ENCODE measurements at places on chromosomes 11 and 22. TPM values are rescaled to one million over a fixed set of nuclear protein-coding genes. Genes with fewer than 3 reads are reported as not detected.
A peak's percentile ranks its signal among the peaks of the same experiment; 100 is the strongest.

GRCh38 chr11:133204158-133204557, 328.1 kb downstream of the OPCML start:
- no peak for DNase-seq
- no peak overlapping the region for H3K27ac ChIP-seq
- H3K36me3 ChIP-seq: no peaks in the 10 kb centered on the region
- no peaks in the 10 kb centered on the region for H3K27me3 ChIP-seq
- no peak overlapping the region for H3K4me3 ChIP-seq

GRCh38 chr22:42964994-42965699, 49.8 kb downstream of the PACSIN2 start:
- no peak for DNase-seq
- H3K27ac ChIP-seq: no peak overlapping the region
- H3K36me3 ChIP-seq: no peaks in the 10 kb centered on the region
- no peaks in the 10 kb centered on the region for H3K27me3 ChIP-seq
- H3K4me1 ChIP-seq: peaks cover 30% of the 10 kb centered on the region

GRCh38 chr11:2825261-2825888, 60.2 kb downstream of the CDKN1C start:
- peaks cover 36% of the 10 kb centered on the region for H3K4me1 ChIP-seq
- H3K36me3 ChIP-seq: no peaks in the 10 kb centered on the region
- no peak overlapping the region for H3K4me3 ChIP-seq
- H3K27me3 ChIP-seq: no peaks in the 10 kb centered on the region
- DNase-seq: peak; percentile 84
- H3K27ac ChIP-seq: no peak overlapping the region

DNA sequence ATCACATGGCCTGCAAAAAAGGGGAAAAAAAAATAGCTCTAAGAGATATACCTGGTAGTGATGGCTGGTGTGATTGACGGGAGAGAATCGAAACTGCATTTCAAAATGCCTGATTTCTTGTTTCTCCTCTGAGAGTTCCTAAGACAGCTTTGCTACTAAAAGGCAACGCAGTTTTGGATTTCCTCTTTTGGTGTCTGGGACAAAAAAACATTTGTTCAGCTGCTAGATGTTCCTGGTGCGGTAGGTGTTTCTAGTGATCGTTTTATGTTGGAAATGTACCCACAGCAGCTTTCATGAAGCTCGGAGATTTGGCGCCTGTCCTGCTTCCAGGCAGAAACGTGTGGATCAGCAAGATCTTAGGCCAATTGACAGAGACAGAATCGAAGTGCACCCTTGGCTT, 18.1 kb downstream of the P2RX3 start:
- no peak overlapping the region for H3K27ac ChIP-seq
- H3K27me3 ChIP-seq: no peaks in the 10 kb centered on the region
- DNase-seq: no peak
- H3K4me1 ChIP-seq: no peaks in the 10 kb centered on the region
- H3K36me3 ChIP-seq: no peaks in the 10 kb centered on the region
- no peak overlapping the region for H3K4me3 ChIP-seq

DNA sequence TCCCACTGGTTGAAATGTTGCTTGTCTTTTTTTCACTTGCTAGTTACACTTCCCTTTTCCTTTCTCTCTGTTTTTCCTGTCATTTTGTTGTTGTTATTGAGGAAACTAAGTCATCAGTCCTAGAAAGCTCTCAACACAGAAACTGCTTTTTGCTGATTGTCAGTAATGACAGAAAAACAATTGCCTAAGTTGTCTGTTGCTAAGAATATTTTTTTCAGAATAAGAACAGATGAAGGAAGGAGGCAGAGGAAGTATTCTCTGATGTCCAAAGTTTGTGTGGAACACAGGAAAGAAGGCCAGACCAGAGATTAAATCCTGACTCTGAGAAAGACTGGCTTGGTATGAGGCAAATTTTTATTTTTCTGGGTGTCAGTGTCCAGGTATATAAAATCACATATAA, 163.3 kb downstream of the CASP12 start:
- H3K4me1 ChIP-seq: no peaks in the 10 kb centered on the region
- H3K36me3 ChIP-seq: no peaks in the 10 kb centered on the region
- DNase-seq: no peak
- no peak overlapping the region for H3K4me3 ChIP-seq

DNA sequence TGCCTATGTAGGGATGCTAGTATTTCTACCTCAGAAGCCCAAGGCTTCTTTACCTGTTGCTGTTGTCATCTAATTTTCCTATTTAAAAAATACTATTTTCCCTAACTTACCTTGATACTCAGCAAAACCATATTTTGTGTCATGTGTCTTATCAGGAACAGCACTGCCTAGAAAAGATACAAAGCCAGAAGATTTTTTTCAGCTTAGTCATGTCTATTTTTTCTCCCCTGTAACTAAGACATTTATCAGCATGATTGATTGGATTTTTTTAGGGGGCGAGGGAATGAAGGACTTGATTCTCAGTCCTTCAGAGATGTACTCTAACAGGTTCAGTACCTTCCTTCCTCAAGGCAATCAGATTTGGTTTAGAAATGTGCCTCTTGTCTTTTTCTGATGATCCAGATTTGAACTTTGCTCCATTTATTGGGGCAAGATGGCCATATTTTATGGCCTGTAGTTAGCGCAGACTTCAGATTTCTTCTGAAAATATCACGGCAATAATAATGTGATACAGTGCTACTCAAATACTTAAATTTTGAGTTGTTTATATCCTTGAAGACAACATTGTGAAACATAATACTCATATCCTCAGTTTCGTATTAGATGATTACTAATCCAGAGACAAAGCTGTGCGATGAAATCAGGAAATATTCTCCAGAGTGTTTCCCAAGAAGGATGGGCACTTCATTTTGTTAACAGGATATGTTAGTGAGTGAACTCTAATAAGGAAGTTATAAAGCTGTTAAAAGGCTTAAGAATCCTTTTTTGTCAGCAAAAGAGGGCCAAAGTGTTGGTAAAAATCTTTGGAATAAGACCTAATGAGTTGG, 3.8 kb upstream of the PIK3IP1 start:
- H3K27me3 ChIP-seq: no peaks in the 10 kb centered on the region
- H3K4me1 ChIP-seq: peaks cover 42% of the 10 kb centered on the region
- peak overlapping the region; percentile 9 for H3K4me3 ChIP-seq
- no peak for DNase-seq

GRCh38 chr11:6353367-6353987, 33.2 kb upstream of the CAVIN3 start:
- H3K4me1 ChIP-seq: no peaks in the 10 kb centered on the region
- DNase-seq: peak; percentile 36
- no peaks in the 10 kb centered on the region for H3K27me3 ChIP-seq
- H3K36me3 ChIP-seq: no peaks in the 10 kb centered on the region

- H3K27me3 ChIP-seq: no peaks in the 10 kb centered on the region
- peaks cover 44% of the 10 kb centered on the region for H3K4me1 ChIP-seq
- peak overlapping the region; percentile 96 for H3K27ac ChIP-seq
- H3K36me3 ChIP-seq: peaks cover 68% of the 10 kb centered on the region
- no peak overlapping the region for H3K4me3 ChIP-seq
These were observed 62.4 kb downstream of the MYH9 start for GRCh38 chr22:36325154-36326031.

- H3K4me3 ChIP-seq: no peak overlapping the region
- H3K4me1 ChIP-seq: no peaks in the 10 kb centered on the region
- H3K27me3 ChIP-seq: no peaks in the 10 kb centered on the region
- H3K36me3 ChIP-seq: no peaks in the 10 kb centered on the region
These were observed 2.7 kb upstream of the TMPRSS6 start for GRCh38 chr22:37112084-37112728.

DNA sequence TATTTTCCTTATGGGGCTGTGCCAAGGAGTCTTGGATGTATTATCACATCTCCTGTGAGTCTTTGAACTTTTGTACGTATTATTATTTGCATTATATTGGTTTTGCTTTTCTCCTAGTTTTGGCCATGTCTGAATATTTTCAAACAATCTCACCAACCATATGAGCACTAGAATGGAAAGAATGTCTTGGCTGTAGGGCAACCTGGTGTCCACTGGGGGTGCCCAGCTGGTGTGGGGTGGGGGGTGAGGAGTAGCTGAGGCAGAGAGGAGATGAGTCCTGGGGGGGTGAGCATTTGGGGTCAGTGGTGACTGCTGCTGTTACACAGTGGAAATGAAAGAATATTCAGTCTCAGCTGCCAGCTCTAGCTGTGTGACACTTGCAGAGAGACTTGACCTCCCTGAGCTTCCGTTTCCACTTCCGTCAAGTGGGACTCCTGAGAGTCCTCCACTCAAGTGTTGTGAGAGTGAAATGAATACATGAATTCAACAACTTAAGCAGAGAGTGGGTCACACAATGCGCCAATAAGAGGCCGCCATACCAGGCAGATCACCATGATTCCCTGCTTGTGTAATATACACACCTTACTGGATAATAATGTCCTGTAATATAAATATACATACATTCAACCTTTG, 12.7 kb upstream of the PVALB start:
- no peaks in the 10 kb centered on the region for H3K4me1 ChIP-seq
- no peak overlapping the region for H3K4me3 ChIP-seq

GRCh38 chr22:26463688-26464087, 19.9 kb downstream of the HPS4 start:
- H3K4me3 ChIP-seq: no peak overlapping the region
- no peak for DNase-seq
- peaks cover 6% of the 10 kb centered on the region for H3K4me1 ChIP-seq
- no peaks in the 10 kb centered on the region for H3K36me3 ChIP-seq
- H3K27ac ChIP-seq: peak overlapping the region; percentile 3

DNA sequence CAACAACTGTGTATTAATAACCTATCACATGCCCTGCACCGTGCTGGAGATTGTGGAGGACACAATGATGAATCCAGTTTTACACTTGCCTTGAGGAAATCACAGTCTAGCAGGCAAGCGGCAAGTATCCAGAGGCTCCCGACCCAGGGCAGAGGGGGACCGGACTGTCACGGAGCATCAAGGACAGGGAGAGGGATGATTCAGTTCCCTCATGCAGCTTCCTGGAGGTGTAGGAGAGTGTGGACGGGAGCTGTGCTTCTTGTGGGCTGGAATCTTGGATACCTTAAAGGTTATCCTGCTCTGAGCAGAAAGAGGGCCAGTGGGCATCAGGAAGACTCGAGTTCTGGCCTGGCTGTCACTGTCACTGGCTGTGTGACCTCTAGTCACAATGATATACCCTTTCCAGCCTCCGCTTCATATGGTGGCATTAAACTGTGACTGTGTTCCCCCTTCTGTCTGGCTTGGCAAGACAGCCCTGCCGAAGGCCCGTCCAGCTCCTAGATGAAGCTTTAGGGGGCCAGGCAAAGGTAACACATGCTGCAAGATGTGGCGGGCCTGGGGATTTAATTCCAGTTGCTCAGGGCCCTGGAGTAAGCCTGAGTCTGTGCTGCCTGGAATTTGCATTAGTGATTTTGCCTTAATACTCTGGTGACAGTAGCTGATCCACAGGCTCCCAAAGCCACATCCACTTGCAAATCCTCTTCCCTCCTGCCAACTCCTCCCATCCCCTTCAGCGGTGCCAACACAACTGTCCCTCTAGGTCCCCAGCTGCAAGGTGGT, 162.8 kb downstream of the DSCAML1 start:
- H3K4me1 ChIP-seq: no peaks in the 10 kb centered on the region
- DNase-seq: no peak
- H3K27me3 ChIP-seq: no peaks in the 10 kb centered on the region
- no peaks in the 10 kb centered on the region for H3K36me3 ChIP-seq
- no peak overlapping the region for H3K4me3 ChIP-seq

DNA sequence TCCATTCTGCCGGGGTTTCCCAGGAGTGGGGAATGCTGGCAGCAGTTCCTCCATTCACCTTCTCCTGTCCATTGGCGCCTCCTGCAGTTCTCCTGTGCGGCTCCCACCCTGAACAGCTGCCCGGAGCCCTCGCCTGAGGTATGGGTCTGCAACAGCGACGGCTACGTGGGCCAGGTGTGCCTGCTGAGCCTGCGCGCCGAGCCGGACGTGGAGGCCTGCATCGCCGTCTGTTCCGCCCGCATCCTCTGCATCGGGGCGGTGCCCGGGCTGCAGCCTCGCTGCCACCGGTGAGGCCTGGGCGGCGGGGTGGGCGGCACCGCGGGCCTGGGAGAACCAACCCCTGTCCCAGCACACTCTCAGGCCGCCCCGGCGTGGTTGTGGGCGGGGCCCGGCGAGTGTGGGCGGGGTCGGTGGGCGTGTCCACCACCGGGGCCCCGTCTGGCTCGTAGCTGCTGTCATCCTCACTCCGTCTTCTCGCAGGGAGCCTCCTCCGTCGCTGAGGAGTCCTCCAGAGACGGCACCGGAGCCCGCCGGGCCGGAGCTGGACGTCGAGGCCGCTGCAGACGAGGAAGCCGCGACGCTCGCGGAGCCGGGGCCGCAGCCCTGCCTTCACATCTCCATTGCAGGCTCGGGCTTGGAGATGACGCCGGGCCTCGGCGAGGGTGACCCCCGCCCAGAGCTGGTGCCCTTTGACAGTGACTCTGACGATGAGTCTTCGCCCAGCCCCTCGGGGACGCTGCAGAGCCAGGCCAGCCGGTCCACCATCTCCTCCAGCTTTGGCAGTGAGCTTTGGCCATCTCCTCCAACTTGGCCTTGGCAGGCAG, 14.0 kb upstream of the RELT start:
- H3K27me3 ChIP-seq: no peaks in the 10 kb centered on the region
- no peaks in the 10 kb centered on the region for H3K36me3 ChIP-seq
- H3K27ac ChIP-seq: no peak overlapping the region
- DNase-seq: no peak
- H3K4me1 ChIP-seq: no peaks in the 10 kb centered on the region

Gene JAML
- total RNA-seq: 4.0 TPM

Gene STK33
- total RNA-seq: 11.3 TPM

Gene PARVG
- 8.8 TPM for total RNA-seq

Gene OR8D4
- not detected for total RNA-seq

Gene KBTBD3
- total RNA-seq: 10.6 TPM

Gene RCOR2
- total RNA-seq: 1.8 TPM

Gene MIAT
- 0.18 TPM for total RNA-seq

Data from adrenal gland (tissue), 19 donors.